ENCODE measurements at places on chromosomes 5 and 9.

- DNase-seq, result no peak
These were observed 50.6 kb downstream of the FBXL7 start for GRCh38 chr5:15550502-15551112.

- no peak for DNase-seq
These were observed 426.3 kb upstream of the TLE4 start for GRCh38 chr9:79145442-79145841.

GRCh38 chr5:37811866-37812265 lies 28.0 kb downstream of the GDNF start:
- no peak for DNase-seq

DNA sequence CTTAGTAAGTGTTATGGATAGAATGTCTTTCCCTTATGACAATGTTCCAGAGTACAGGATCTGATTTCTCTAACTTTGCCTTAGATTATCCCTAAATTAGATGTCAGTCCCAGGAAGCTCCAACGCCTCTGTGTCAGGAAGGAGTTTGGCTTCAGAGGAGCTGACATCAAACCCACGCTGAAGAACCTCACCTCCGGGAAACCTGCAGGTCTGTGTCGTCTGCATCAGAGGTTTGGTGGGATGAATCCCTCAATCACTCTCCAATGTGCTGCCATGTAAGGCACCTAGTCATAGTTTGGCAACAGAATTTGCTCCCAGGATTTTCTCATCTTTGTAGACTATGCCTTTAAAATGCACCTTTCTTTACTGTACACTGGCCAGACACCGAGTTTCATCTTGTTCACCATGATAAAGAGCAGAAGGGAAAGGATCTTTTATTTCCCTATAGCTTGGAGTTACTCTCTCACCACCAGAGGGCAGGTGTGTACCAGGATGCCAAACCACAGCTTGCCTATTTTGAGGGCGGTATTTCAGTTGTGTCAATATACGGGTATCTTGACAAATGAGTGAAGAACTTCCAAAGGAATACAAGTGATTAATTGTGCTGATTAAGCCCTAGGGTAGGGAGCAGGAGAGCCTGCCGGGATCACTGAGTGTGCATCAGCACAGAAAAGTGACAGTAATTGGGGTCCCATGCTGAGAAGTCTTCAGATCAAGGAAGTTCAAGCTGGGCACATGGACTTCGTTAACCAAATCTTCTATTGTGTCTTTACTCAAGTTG lies 23.4 kb downstream of the MINAR2 start:
- DNase-seq, result peak; percentile 23

- no peak for DNase-seq
These were observed 255.5 kb downstream of the CAAP1 start for GRCh38 chr9:26637101-26637500.

GRCh38 chr9:114112778-114113584 lies 13.9 kb upstream of the KIF12 start:
- DNase-seq, result no peak

DNA sequence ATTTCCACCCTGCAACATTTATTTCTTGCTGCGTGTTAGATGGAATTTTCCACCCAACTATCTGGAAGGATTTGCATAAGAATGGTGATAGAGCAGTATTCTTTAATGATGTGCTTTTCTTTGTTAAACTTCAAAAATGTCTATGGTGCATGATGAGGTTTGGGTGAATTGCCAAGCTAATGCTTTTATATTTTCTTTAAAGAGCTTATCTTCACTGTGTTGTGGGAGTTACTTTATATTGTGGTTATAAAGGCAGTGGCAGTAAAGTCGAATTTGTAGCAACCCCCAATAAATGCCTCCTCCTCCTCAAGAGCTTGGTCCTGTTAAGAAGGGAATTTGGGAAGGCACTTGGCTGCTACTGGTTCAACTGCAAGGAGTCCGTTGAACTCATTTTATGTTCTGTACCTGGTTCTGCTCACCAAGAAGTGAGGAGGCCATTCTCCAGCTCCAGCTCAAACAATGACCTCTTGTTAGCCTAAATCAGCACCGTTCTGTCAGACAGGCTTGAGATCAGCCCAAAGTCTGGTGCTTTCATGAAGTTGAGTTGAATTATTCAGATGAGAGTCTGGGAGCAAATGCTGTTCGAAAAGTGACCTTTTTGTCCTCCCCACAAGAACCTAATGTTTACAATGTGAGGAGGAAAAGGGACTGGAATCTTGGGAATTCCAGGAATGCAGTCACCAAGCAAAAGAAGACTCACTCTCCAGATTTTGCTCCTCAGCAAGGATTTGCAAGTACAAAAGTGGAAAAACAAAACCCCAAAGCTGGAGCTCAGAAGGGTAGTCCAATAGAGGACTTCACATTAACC lies 217.0 kb downstream of the TMEM38B start:
- no peak for DNase-seq

DNA sequence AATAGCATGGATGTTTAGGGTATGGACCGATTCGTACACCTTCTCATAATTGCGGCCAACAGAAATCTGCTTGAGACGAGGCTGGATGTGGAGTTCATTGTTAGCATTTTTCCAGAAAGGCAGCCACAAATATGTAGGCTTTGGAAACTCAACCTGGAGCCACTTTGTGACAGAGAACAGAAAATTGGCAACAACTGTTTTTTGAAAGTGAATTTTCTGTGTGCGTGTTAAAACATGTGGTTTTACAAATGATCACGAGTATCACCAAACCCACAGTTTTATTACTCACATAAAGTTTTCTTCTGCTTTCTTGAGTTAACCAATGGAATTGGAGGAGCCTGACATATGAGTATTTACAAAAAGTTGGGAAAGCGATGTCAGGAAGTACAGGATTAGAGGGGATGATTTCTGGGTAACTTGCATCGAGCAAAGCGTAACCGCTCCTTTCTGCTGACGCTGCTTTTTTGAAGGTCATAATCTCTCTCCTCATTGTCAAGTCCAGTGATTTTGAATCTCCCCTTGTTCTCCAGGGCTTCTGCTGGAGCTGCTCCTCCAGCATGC lies 138.5 kb upstream of the TAF11L2 start:
- no peak for DNase-seq

GRCh38 chr9:120264528-120264927 lies 315.4 kb downstream of the CDK5RAP2 start:
- DNase-seq, result no peak

- DNase-seq, result no peak
These were observed 4.2 kb downstream of the SURF6 start for GRCh38 chr9:133331641-133332380.

DNA sequence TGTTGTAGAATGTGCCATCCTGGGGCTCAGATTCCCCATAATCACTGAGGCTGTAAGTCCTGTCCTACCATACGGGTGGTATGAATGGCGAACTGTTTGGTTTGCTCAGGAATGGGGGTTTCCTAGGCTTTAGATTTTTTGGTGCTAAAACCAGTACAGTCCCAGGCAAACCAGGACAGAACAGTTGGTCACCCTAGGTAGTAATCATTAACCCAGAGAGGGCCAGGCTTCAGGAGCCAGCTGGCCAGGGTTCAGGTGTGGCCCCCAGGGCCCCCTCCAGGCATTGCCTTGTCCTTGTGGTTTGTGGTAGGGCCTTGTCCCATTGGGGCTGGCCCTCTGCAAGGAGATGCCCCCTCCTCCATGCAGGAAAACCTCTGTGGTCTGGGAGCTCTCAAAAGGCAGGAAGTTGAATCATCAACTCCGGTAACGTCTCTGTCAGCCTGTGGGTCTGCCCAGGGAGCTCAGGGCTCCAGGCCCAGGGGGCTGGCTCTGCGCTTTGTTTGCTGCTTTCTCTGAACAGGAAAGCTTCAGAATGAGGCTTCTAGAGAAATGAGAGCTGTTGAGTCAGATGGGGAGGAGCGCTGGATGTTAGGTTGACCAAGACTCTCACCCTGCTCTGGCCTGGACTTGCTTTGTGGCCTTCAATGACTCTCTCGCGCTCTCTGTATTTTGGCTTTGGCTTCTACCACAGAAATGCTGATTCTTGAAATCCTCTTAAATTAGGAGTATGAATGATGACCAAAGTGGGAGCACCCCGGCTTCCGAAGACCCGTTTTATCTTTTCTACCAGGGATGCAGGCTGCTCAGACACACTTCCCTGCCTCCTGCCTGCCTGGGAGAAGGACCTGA lies 22.2 kb upstream of the JADE2 start:
- peak; percentile 59 for DNase-seq

DNA sequence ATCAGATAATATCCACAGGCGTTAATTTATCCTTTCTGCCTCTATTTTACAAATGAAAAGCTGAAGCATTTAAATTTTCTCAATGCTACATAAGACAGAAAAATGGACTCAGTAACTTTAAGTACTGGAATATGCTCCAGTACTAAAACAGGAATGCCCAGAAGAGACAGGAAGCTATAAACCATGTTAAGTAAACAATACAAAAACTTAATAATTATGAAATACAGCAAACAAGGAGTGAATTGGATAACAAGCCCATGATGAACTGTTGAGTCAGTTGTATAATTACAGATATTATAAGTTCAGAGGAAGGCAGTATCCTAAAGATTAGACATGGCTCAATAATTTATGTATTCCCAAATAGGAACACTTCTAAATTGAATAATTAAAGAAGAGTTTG lies 148.5 kb downstream of the CHSY3 start:
- no peak for DNase-seq

GRCh38 chr5:94508461-94509148 lies 109.8 kb downstream of the KIAA0825 start:
- no peak for DNase-seq

All from activated T-cell treated with anti-CD3 and anti-CD28 coated beads, Interleukin-2, amount 50 U/mL, for 1 hour (primary cell).